ENCODE measurements at places on chromosomes 4 and X. TPM values are rescaled to one million over a fixed set of nuclear protein-coding genes. Genes with fewer than 3 reads are reported as not detected.

DCLK2 gene
- 2.7 TPM for total RNA-seq

IL15 gene
- 1.2 TPM for total RNA-seq

DDIT4L gene
- 7.0 TPM for total RNA-seq

GRCh38 chr4:5926598-5926997, 33.7 kb upstream of the CRMP1 start:
- DNase-seq = no peak

DNA sequence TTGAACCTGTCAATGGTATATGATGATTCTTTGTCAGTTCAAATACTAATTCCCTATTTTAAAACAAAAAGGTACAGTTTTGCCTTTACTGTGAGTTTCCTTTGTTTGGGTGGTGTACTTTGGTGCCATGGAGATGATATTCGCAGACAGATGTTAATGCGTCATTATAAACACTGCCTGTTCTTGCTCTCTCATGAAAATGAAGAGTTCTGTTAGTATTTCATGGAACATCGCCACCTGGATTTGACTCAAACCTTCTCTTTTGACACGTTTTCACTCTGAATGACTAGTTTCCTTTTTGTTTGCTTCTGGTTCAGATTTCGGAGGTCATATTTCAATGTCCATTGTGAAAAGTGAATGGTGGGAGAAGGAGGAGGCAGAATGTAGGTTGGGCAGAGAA, 6.9 kb upstream of the CTSO start:
- DNase-seq = no peak

FAM184B gene
- total RNA-seq = 0.07 TPM

DNA sequence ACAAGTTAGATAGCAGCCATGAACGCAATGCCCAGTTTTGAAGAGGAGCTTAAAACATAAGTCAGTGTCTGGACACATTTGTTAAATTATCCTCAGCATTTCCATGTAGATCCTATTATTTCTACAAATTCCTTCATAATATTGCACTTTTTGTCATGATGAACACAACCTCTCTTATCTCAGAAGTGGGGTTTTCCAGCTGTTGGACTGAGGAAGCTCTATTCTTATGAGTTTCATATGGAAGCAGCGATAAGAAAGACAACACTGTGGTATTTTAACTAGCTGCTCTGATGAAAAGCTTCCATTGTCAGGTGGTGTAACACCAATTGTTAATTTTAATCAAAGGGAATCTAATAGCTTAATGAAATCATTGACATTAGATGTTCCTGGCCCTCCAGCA, 308.7 kb downstream of the GBA3 start:
- no peak for DNase-seq

YIPF7 gene
- total RNA-seq = not detected

DNA sequence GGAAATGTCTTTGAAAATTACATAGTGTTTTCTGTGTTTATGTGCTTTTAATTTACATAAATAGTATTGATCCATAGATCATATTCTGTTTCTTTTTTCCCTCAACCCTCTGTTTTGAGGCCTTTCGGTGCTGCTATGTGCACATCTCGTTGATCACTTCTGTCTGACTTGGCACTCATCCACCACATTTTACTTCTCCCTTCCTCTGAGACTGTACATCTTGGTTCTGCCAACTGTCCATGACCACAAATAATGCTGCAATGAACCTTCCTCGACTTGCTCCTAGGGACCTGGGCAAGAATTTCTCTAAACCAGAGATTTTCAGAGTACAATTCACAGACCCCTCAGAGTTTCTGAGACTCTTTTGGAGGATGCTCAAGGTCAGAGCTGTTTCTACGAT, 74.4 kb downstream of the RTL5 start:
- DNase-seq = no peak

- DNase-seq = no peak
These were observed 15.8 kb upstream of the UBE2K start for GRCh38 chr4:39682138-39682537.

DNA sequence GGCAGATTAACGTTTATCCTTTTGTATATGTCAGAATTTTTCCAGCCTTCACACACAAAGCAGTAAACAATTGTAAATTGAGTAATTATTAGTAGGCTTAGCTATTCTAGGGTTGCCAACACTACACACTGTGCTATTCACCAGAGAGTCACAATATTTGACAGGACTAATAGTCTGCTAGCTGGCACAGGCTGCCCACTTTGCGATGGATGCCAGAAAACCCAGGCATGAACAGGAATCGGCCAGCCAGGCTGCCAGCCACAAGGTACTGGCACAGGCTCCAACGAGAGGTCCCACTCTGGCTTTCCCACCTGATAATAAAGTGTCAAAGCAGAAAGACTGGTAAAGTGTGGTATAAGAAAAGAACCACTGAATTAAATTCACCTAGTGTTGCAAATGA, 94.8 kb downstream of the TET2 start:
- DNase-seq = no peak

- DNase-seq = no peak
These were observed 1342.4 kb upstream of the TENM3 start for GRCh38 chr4:180900781-180901180.

OPHN1 gene
- total RNA-seq = 2.9 TPM

DNA sequence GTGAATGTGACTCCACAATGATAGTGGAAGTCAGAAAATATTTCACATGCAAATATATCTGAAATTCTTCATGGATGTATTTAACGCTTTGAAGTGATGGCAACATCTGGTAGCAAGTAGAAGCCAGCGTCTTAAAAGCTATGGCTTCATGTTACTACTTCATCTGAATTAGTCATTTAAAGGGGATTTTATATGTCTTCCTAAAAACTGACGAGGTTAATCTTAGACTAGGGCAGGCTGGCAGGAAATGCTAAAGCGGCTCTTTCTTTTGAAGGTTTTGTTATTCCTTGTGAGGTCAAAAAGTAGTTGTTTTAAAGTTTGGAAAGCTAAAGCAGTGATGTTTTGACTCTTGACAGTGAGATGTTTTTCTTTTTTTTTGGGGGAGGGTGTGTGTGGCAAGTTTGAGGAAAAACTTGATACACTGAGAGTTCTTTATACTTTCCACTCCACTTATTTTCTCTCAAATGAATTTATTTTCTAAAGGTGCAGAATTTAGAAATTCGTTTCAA, 22.6 kb downstream of the PLS3 start:
- no peak for DNase-seq

DNA sequence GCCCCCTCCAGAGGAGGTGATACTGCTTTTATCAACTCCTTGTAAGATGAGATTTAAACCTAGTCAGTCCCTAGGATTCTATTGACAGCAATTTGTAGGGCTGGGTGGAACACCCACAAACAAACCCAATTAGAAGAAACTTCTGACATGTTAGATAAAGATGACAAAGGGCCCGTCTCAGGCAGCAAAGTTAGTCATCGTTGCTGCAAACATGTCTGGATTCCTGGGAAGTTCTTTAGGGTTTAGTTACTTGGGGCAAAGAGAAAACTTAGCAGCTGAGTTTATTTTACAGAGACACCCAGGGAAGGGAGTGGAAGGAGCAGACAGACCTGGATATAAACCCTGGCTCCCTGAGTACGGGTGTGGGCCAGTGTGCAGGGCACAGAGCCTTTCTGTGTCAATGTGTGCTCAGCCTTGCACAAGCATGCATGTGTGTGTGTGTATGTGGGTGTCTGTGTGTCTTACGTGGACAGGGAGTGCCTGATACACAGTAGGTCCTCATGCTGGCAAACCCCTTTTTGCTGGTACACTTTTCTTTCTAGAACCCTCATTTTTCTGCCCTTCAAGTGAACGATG, 130.0 kb upstream of the STX18 start:
- no peak for DNase-seq

DNA sequence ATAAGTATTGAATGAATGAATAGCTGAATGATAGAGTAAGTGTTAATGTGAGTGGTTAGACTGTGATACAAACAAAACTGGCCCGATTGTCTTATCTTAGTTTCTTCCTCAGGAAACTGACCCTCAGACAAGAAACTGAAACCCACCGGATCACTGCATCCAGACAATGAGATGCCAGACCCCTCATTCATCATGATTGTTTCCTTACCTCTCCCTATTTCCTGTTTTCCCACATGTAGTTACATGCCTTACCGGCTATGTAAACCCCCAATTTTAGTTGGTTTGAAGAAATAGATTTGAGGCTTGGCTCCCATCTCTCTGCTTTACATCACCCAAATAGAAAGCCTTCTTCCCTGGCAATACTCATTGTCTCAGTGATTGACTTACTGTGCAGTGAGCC, 218.9 kb upstream of the PPP1R2C start:
- DNase-seq = no peak

TMEM255A gene
- not detected for total RNA-seq

MSX1 gene
- total RNA-seq = 59.9 TPM

GRCh38 chr4:64713256-64713840, 304.1 kb upstream of the TECRL start:
- DNase-seq = no peak

- no peak for DNase-seq
These were observed 1.3 kb downstream of the CAMK2D start for GRCh38 chr4:113760094-113760794.

MTTP gene
- total RNA-seq = 0.20 TPM

DNA sequence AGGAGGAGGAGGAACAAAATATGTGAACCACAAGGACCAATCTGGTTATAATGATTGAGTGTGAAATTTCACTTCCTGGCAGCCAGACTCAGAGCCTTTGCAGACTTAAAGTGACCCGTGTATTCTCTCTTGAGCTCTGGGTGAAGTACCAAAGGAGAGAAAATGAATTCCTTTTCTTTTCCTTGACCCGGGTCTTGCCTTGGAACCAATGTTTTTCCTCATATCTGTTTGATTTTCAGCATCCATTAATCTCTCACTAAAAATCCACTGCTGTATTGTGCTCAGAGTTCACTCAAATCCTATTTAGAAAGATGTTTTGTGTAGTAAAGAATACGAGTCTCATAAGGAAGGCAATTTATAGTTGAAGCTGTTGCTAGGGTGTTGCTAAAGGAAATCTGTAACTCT, 78.3 kb upstream of the C1QTNF7 start:
- no peak for DNase-seq

- no peak for DNase-seq
These were observed 117.9 kb downstream of the STIM2 start for GRCh38 chr4:26978387-26979053.

DNA sequence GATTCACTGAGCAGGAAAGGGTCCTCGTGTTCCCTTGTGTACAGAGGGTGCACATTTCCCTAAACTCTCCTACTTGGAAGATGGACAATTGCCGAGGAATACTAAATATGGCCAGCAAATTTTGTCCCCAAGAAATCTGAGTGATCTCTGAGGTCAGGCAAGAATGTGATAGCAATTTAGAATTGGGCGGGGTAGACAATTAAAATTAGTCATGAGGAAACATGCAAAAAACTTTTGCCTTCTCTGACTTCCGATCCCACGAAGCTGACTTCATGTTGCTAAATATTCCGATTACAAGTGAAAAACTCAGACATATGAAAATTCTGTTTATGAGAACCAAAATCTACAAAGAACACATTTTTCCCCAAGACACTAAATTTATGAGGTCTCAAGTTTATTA, 453.9 kb upstream of the ZFP42 start:
- DNase-seq = no peak

DNA sequence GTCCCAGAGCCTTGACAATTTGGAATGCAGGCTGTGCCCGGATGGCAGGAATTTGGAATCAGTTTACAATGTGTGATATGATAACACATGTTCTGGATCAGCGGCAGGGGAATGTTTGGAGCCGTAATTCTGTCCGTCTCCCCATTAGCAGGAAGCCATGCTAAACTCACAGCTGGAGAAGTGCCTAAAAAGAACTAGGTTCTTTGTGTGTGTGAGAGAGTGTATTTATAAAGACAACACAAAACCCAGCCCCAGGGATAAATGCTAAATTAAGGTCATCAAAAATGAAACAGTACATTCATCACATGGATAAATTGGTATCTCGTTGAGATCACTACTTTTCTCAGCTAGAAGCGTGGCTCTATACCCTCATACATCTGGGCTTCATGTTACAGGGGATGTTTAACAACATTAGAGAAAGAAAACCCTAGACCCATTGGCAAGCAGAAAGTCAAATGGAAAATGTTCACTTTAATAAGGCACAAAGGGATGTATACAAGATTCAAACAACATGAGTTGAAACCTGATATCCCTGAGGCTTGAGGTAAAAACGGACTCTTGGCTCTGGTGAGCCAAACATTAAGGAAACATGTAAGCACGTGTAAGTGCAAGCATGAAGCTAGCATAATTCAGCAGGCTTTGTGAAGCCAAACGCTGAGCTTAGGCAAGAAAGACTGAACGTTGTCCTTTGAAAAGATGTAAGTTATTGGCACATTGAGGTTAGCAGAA, 18.0 kb upstream of the TMEM131L start:
- no peak for DNase-seq

GRCh38 chr4:175090116-175090515, 172.0 kb downstream of the ADAM29 start:
- no peak for DNase-seq

GRCh38 chr4:92606227-92606626, 302.5 kb downstream of the GRID2 start:
- DNase-seq = no peak

DNA sequence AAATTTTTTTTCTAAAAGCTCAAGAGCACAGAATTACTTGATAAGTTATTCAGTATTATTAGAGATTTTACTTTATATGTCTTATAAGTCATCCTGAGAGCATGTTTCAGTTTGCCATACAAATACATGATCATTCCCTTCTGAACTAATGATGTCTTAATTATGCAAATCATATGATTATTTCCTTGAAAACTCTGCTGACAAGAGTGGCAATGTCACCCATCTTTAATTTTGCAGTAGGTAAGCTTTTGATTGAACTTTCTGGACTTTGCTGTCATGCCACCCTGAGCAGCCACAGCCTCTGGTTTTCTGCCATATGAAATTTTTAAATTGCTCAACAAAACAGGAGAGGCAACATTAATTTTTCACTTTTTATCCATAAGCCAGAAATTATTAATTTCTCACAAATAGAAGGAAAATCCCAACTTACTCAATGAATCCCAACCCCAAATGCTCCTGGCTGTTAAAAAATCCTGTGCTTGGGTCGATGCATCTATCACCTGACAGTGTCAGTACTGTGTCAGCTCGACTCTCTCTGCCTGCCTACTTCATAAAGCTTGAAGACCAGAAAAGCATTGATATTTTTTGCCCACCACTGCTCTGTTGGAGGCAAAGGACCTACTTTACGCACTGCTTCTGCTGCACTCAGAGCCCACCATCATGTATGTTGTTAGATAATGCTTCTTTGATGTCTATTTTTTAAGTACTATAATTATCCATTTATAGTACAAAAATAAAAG, 11.6 kb upstream of the HADH start:
- DNase-seq = no peak

GRCh38 chr4:38674258-38675144, 10.5 kb downstream of the KLF3 start:
- DNase-seq = no peak

GRCh38 chrX:137353404-137353803, 212.5 kb upstream of the ZIC3 start:
- DNase-seq = no peak

DNA sequence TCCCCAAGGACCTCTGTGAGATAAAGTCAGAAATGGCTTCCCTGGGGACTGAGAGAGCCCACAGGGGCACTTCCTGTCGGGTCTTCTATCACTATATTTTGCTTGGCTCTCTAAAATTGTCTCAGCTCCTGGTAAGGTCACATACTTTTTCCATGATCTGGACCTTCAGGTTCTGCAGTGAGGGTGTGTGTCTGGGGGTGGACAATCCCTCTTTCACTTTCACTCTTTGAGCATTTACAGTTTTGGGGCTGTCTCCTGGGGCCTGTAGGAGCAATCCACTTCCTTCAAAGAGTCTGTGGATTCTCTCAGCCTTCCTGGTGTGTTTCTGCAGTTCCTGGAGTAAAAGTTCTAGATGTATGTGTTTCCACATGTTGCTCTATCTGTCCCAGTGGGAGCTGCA, 335.7 kb downstream of the FSTL5 start:
- DNase-seq = no peak

COL25A1 gene
- total RNA-seq = not detected

GUF1 gene
- total RNA-seq = 30.5 TPM

Data from HCT116 (cell line).